NCI-H226 (cell line): ENCODE measurements at places on chromosomes 16 and 17.

DNA sequence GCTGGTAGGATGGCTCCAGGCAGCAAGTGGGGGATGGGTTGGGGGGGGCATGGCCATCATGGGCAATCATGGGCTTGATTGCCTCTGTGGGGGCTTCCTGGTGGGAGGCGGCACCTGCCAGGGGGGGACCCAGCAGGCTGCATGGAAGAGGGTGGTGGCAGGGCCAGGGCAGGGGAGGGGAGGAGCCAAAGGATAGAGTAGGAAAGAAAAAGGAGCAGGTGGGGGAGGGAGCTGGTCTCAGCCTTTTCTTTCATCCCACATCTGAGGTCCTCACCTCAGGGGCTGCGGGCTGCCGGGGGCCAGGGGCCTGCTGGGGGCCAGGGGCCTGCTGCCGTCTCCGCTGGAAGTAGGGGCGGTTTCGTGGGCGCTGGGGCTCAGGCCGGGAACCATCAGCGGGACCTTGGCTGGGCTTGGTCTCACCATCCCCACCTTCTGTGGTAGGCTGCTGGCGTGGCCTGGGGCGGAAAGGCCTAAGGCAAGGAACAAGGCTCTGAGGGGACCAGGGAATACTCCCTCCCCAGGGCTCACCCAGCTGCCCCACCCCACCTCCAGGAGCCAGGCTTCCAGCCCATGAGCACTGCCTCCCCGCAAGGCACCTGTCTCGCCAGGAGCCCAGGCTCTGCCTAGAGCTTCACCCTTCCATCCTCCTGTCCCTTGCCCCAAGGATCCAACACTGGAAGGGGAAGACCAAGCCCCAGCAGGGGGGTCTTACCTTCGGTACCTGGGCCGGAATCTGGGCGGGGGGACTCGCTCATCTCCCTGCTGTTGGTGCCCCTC is 5.0 kb downstream of the YBX2 start:
- no peak for DNase-seq

- peak; percentile 9 for DNase-seq
Observed at GRCh38 chr17:47763913-47764582, 31.0 kb downstream of the TBX21 start.

GRCh38 chr17:48555258-48556228 is 10.6 kb upstream of the HOXB2 start:
- DNase-seq = peak; percentile 79

GRCh38 chr17:67276075-67276474 is 31.1 kb upstream of the HELZ start:
- no peak for DNase-seq

DNA sequence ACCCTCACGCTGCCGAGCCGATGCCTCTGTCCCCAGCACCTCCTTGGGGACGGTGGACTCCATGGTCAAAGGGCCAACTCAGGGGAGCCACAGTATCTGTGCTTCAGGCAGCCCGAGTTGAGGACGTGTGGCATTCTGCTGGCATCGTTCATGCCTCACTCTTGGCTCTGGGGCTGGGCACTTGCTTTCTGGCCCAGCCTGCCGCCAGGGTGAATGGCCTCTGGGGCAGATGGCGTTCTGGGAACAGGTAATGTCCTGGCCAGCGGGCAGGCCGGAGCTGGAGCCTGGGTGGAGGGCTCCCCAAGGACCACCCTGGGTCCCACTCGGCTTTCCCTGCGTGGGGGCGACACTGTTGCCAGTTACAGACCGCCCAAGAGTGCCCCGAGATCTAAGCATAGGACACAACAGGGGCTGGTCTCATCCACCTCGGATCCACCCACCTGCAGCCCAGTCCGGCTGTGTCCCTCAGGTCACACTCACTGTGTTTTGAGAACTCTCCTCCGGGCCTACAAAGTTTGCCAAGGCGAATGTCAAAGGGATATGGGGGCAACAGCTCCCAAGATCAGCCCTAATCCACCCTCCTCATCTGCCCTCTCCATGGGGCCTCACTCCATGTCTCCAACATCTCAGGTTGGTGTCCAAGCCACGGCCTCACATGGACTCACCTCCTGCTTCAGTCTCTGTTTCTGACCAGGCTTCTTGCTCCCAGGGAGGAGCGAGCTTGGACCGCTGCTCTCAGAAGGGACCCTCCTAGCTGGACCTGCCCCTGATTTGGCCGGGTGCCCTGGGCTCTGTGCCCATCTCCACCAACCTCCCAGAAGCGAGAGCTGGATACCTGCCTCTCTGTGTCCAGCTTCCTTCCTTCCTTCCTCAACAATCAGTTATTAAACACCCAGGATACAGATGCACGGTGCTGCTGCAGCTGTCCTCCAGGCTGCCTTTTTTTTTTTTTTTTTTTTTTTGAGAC is 60.8 kb downstream of the TMEM235 start:
- DNase-seq = no peak

GRCh38 chr17:81126281-81127132 is 38.8 kb upstream of the PVALEF start:
- no peak for DNase-seq
